CD4-positive, alpha-beta memory T cell (primary cell): ENCODE measurements at places on chromosomes 2 and 18. TPM values are rescaled to one million over a fixed set of nuclear protein-coding genes. Genes with fewer than 3 reads are reported as not detected.

The SCN3A gene
- total RNA-seq: not detected

The DUSP19 gene
- 3.7 TPM for total RNA-seq

The PROKR1 gene
- not detected for total RNA-seq

The AMMECR1L gene
- total RNA-seq: 17.4 TPM

The TDRD15 gene
- 0.06 TPM for total RNA-seq

The COMMD1 gene
- 16.7 TPM for total RNA-seq

The RUFY4 gene
- 0.30 TPM for total RNA-seq

The PRKAG3 gene
- not detected for total RNA-seq

The SERPINB13 gene
- total RNA-seq: not detected

The NDUFS1 gene
- total RNA-seq: 53.4 TPM

GRCh38 chr2:216057688-216058193 is 23.9 kb downstream of the PECR start:
- DNase-seq: peak; percentile 65

- no peak for DNase-seq
Observed at GRCh38 chr2:242011991-242012764, 142.6 kb downstream of the RTP5 start.

DNA sequence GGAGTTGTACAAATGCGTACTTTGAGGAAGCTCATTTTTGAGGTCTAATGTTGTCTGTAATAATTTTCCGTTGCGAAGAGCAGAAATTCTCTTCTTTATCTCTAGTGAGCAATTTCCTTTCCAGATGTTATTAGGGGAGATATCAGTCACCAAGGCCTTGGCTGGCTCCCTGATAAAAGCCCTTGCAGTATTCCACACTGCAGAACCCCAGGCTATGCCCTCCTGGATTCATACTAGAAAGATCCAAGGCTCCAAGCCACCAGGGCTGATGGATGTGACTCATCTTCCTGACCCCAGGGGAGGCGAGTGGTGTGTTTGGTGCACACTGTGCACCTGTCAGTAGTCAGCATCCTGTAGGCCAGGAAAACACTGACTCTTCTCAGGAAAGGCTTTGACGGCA is 34.7 kb downstream of the INO80C start:
- no peak for DNase-seq

DNA sequence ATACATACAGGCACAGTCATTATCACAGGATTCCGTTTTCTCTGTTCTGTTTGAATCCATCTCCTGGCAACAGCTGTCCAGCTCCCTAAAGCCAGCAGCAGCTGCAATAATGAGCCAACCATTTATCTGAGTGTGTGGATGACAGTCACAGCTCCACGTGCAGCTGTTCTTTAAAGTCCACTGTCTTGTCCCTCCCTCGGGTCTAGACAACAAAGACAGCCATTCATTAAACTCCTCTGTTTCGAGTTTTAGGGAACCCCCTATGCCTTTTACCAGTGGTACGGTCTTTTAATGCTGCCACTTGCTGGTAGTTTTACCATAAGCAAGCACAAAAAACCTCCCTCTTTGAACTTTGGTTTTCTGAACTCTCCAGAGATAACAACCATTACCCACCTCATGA is 16.0 kb upstream of the MSGN1 start:
- no peak for DNase-seq

GRCh38 chr18:9575558-9575957 is 38.8 kb downstream of the PPP4R1 start:
- no peak for DNase-seq

DNA sequence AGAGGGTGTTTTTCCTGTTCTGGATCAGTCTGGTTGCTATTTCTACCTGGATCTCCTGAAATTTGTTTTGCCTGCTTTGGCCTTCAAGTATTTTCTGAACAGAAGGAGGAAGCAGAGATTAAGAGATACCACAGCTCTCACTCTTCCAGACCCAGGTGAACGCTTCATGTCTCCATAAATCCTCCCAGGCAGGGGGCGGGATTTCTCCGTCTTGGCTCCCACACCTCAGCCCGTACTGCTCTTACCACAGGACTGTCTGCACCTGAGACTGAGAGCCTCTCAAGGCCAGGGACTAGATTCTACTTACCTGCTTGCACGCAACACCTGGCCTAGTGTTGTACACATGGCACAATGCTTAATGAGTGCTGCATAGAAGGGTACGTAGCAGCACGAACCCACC is 59.9 kb upstream of the LRPPRC start:
- DNase-seq: no peak

DNA sequence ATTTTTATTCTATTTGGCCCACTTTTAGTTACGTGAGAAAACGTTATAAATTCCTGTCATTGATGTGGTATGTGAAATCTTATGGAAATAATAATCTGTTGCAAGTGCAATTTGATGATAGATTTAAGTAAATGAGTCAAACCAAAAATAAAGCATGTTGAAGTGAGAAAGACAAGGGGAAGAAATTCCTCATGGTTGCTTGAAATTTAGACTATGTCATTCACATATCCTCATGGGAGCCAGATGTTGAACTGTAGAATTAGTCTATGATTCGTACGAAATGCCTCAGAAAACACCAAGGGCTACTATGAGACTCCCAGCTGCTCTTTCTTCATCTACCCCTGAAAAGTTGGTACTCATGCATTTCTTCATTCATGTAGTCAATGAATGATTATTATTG is 55.7 kb downstream of the KLHL14 start:
- DNase-seq: no peak

GRCh38 chr18:13354402-13354801 is 135.8 kb downstream of the LDLRAD4 start:
- DNase-seq: no peak

DNA sequence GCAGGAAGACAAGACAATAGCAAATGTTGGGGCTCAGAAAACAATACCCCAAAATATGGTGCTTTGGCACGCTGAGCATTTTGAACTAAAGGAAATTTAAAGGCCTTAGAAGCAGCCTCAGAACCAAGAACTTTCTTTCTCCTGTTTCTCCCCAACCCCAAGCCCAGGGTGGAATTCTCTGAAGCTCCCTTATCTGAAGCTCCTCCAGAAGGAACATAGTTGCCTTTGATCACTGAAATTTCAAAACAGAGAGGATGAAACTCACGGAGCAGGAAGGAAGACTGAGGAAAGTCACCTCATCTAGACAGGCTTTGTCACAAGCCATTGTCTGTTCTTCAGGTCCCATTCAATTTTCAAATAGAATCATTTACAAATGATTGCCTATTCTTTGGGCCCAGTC is 15.5 kb upstream of the BMPR2 start:
- no peak for DNase-seq

DNA sequence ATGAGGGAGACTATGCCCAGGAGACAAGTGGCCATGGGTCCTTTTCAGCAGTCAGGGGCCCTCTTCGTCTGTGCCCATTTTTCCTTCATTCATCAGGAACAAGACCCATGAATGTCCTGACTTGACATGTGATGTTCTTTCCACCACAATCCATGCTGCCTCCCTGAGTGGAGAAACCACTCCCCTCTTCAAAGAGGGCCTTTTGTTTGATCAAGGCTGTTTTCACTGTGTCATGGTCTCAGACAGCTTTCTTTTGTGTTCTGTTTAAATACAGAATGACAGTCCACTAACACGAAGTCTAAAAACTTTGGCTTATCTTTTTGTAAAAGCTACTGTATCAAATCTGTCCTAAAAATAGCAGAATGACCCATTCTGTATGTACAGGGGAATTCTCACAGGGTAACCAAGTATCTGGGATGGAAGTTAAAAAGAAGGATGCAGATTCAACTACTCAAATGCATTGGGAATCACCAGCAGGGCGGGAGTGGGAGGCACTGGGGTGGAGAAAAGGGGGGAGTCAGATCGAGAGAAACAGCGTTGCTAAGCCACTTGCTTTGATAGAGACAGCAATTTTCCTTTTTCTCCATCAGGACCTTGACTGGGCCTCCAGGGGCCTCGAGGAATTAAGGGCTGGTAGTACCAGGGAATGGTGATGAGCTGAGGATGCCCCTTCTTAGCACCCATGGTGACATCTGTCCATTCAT is 13.9 kb downstream of the LRP2 start:
- DNase-seq: no peak

DNA sequence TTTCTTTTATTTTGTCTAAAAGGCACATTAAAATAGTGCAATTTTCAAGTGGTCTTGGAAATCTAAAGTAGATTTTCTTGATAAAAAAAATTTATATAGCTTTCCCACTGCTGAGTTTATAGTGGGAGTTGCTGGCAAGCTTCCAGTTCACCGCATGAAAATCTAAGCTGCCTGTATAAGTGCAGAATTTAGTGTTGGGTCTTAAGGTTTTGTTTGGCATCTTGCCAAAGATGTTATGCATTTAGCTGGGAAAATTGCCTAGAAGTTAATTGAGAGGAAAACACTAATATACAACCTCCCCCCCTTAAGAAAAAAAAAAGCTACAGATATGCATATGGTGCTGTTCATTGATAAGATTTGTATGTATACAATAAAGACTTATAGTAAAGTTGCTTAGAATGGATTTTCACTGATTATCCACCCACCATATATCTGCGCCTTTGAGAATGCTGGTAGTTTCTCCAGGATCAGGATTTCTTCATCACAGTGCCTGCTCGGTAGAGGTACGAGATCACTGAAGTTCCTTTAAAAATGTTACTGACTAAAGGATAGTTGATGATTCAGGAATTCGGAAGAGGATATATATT is 803.2 kb upstream of the POU3F3 start:
- no peak for DNase-seq

- DNase-seq: no peak
Observed at GRCh38 chr2:100957996-100958653, 44.0 kb upstream of the RPL31 start.

DNA sequence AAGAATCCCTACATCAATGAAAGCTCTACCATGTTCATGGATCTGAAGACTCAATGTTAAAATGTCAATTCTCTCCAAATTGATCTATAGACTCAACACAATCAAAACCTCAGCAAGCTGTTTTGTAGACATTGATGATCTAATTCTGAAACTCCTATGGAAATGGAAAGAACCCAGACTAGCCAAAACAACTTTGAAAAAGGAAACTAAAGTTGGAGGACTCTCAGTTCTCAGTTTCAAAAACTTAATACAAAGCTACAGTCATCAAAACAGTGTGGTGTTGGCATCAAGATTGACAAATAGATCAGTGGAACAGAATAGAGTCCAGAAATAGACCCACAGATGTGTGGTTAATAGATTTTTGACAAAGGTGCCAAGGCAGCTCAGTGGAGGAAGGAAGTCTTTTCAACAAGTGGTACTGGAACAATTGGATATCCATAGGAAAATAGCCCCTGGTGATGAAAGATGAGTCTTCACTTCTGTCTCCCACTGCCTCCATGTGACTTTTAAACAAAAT is 30.4 kb downstream of the LBH start:
- DNase-seq: no peak

DNA sequence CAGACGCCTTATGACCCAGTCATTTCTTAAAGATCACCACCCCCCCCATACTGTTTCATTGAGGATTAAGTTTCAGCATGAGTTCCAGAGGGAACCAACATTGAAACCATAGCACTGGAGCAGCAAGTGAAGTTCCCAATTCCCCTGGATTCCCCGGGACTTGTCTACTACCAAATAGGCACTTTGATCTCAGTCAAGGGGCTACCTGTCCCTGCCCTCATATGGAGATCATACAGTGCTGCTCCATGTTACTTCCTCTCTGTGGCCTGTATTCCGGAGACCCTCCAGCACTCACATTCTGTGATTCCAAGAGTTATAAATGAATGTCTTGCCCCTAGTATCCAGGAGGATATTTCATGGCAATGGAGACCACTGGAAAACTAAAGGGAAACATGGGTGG is 42.5 kb downstream of the RNF144A start:
- DNase-seq: no peak

DNA sequence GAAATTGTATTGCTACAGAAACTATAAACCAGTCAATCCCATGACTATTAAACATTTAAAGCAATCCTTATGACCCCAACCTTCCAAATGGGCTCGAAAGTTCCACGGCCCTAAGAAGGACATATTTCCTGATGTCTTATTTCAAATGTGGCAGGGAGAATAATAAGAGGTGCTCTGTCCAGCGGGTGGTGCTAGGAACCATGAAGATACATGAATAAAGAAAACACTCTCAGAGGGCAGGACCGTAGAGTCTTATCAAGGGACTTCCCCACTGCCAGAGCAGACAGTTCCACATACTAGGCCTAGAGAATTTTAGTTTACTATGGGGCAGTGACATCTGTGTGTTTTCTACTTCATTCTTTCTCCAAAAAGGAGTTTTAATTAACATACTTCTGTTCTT is 187.1 kb upstream of the PIK3C3 start:
- no peak for DNase-seq

DNA sequence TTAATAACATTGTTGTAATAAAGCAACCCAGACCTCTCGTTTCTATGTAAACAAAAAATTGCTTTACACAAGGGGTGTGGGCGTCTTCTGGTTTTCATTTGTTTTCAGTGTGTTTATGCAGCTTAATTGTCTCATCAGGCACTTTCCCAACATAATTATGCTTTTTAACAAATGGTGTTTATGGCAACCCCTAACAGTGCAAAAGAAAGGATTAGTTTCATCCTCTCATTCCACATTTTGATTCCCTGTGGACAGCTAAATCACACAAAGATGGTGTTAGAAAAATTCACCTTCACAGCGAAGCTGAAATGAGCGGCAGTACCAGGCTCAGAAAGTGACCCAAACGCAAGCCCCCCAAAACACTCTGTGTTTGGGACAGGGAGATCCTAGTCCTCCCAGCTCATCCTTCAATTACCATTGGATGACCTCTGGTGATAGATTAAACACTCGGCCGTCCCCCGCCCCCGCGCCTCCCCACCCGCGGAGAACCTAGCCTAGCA is 724 bp downstream of the FTCDNL1 start:
- no peak for DNase-seq

- no peak for DNase-seq
Observed at GRCh38 chr18:36830158-36830495, 1.2 kb downstream of the KIAA1328 start.

- no peak for DNase-seq
Observed at GRCh38 chr18:66495844-66496243, 108.0 kb downstream of the CDH19 start.

- no peak for DNase-seq
Observed at GRCh38 chr2:240839152-240840143, 19.4 kb upstream of the KIF1A start.
